ENCODE measurements at places on chromosomes 5 and 9.

DNA sequence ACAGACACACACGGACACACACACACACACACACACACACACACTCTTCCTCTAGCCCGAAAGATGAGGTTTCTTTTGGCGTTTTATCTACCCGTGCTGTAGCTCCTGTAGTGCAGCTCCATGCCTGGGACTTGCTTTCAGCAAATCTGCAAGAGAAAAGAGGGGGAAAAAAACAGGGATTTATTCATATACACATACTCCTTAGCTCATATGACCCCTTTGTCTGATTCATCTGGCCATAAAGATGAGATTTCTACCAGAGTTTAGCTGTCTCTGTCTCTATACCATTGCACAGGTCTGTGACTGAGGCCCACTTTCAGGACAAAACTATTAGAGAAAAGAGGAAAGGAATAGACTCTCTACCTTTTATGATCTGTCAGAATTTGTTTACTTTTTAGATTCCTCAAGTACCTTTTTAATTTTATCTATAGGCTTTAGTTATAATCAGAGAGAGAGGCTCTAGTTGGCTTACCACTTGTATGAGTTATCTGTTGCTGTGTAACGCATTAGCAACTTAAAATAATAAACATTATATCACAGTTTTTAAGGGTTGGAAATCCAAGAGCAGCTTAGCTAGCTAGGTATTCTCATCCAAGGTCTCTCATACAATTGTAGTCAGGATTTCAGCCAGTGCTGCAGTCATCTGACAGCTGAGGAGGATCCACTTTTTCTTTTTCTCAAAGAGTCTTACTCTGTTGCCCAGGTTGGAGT, 14.7 kb downstream of the SNX2 start:
- no peak for DNase-seq

- DNase-seq, result no peak
These were observed 136.2 kb downstream of the DMXL1 start for GRCh38 chr5:119207105-119207504.

- DNase-seq, result no peak
These were observed 9.4 kb upstream of the RAD23B start for GRCh38 chr9:107273634-107274033.

- DNase-seq, result no peak
These were observed 161.9 kb downstream of the TRIO start for GRCh38 chr5:14305045-14305444.

GRCh38 chr5:134131165-134131564, 16.7 kb downstream of the TCF7 start:
- no peak for DNase-seq

DNA sequence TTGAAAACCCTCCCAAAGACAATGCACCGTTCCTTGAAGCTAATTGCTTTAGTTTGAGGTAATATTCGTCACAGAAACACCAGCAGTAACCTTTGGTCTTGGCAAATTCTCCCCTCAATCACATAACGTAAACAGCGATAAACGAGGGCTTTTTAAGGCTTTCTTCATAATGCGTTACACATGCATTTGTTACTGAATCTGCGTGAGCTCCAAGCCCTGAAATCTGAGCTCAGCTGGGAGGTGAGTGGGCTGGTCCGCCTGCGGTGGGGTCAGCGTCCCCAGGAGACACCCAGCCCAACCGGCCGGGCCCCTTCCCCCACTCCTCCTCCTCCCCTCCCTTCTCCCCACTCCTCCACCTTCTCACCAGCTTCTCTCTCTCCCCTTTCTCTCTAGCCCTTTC, 91.1 kb downstream of the BARX1 start:
- DNase-seq, result no peak

DNA sequence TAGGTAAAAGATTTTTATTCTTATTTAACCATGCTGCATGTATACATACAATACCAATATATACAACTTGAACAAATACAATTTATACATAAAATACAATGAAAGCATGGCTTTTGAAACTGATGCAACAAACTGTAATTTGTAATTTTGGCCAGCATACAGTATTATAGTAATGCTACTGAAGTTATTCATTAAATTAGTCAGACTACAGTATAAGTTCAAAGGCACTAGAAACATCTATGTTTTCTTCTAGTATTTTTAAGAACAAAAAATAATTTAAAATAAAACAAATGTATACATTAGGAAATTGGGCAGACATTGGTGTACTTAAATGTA, 18.8 kb downstream of the IL4 start:
- DNase-seq, result no peak

- DNase-seq, result no peak
These were observed 2.0 kb downstream of the MYO10 start for GRCh38 chr5:16934123-16934522.

DNA sequence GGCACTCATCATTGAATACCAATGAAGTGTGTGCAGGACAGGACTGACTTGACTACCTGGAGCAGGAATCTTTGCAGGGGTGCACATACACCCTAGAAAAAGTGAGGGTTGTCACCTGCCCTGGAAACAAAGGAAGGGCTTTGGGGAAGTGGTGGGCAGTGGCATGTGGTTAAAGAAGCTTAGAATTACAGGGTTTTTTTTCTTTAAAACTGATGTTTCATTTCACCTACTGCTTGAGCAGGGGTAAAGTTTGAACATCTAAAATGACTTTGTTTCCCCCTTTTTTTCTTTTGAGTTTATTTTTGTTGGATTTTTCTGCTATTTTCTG, 2.0 kb upstream of the KDM3B start:
- no peak for DNase-seq

DNA sequence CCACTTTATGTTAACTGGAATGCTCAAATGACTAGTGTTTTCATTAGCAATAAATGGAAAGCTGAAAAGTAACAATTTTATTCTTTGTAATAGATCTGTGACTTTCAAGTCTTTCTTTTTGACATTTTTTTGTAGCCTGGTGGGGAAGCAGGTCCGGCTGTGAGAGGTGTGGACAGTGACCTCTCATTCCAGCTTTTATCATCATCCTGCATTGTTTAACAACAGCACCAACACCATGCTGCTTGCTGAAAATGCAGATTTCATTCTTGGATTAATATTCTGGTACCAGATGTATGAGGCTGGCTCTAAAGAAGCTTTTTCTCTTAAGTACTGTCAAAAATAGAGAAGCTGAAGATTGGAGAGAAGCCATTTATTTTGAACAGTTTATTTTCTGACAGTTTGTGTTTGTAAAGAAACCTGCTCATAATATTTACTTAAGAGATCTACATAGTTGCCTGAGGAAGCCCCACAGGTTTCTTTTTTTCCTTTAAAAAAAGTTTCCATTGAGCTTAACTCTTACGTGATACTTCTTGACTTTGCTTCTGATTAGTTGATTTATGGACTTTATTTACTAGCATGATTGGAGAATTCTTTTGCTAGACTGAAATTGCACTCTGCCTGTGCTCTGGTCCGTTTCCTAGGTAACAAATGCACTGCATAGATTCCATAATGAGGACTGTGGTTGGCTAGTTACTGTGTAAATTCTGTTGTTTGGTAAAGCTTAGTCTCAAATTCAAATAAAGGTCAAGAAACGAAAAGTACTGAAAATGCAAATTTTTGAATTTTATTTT, 3.4 kb downstream of the KIAA1958 start:
- no peak for DNase-seq

GRCh38 chr9:121447321-121447834, 52.3 kb downstream of the GGTA1 start:
- DNase-seq, result no peak

DNA sequence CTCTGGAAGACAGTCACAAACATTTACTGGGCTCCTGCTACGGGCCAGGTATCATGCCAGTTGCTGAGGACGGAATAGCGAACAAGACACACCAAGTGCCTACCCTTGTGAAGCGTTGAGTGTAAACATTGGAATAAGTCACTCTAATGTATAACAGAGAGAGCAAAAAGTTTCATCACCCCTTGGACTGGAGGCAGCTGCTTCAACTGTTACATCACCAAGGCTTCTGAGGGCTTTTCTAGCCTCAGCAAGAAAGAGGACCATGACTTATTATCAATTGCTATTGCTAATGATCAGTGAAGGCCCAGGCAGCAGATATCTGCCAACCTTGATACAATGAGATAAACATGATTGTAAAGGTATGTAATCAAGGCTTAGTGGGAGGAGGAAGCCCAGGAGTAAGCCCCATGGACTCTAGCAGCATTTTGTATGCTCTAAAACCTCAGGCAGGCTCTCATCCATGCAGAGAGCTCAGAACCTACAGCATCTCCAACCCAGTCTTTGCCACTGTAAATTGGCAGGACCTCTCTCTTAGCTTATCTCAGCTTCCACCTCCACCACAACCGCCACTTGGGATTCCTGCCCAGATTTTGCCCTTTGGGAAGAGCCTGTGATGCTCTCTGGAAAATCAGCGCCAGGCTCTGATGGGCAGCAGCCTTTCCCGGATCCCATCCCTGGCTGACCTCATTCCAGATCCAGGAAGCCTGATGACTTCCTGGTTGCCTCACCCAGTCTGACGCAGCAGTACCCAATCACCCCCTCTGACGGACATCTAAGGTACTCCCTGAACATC, 54.5 kb downstream of the ADAM19 start:
- DNase-seq, result no peak

GRCh38 chr5:73433272-73433981, 15.2 kb downstream of the FOXD1 start:
- DNase-seq, result no peak

DNA sequence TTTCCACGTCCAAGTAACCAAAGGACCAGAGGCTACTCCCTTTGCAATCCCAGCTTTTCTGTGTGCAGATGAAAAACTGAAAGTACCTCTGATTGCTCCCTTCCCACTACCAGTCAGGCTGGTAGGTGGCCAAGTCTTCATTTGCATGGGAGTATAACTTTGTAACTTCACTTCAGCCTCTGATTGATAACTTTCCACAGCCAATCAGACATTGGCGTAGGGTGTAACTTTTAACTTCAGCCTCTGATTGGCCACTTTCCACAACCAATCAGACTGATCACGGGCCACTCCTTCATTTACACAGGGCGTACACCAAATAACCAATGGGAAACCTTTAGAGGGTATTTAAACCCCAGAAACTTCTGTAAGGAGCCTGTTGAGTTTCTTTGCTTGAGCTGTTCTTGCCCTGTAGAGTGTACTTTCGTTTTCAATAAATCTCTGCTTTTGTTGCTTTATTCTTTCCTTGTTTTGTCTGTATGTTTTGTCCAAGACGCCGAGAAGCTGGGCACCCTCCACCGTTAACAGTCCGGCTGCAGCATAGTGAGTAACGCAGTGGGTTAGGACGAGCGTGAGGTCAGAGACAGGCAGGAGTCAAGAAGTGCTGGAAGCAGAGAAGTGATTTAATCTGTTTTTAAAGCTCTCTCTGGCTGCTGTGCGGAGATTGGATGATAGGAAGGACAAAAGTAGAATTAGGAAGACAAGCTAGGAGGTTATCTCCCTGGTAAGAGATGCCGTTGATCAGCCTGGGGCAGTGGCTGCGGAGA, 3.5 kb upstream of the EXOSC2 start:
- no peak for DNase-seq

DNA sequence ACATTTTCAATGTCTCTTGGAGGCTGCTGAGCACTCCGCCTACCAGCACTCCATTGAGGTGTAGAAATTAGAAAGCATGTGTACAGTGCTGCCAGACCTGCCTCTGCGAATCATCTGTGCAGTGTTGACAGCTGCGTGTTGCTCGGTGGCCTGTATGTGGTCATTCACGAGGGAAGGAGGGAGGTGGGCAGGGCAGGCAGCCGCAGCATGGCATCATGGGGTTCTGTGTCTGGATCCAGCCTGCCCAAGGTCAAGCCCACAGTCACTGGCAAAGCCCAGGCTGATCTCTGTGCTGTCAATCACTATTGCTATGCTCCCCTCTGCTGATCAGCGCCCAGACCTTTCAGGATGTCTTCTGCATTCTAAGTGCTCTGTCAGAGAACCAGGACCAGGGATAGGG, 8.0 kb upstream of the PDZD2 start:
- no peak for DNase-seq

DNA sequence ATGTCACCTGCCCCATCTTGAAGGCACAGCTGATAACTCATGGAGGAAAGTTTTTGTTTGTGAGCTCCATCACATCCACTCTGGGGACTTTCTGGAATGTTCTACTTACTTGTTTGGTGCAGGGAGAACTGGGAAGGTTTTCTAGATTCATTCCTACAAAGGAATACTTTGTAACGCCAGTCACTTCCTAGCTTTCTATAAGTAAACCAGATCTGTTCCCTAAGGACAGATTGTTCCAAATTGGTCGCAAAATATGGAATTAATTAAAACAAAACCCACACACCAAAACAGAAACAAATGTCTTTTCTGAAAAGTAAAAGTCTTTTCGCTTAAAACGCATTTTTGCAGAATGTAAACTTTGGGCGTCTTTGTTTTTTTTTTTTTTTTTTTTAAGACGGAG, 167.6 kb downstream of the PDZD2 start:
- no peak for DNase-seq

DNA sequence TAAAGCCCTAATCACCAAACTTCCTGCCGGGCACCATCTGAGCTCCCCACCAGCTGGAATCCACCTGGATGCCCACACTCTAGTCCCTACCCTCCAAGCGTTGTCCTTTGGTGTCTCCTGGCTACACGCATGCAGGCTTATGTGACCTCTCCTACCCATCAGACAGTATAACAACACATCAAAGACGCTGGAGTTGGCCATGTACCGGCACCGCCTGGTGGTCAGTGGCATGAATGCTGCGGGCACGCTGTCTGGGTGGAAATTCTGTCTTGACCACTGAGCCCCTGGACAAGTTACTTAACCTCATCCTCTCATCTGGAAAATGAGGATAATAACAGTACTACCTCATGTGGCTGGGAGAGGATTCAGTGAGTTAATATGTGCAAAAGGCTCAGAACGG, 23.4 kb upstream of the CORO2A start:
- no peak for DNase-seq

GRCh38 chr5:35046774-35047173, 975 bp downstream of the AGXT2 start:
- DNase-seq, result no peak

- DNase-seq, result no peak
These were observed 33.1 kb downstream of the SCGB3A1 start for GRCh38 chr5:180558232-180558631.

GRCh38 chr5:133829786-133830185, 138.6 kb downstream of the C5orf15 start:
- DNase-seq, result no peak

DNA sequence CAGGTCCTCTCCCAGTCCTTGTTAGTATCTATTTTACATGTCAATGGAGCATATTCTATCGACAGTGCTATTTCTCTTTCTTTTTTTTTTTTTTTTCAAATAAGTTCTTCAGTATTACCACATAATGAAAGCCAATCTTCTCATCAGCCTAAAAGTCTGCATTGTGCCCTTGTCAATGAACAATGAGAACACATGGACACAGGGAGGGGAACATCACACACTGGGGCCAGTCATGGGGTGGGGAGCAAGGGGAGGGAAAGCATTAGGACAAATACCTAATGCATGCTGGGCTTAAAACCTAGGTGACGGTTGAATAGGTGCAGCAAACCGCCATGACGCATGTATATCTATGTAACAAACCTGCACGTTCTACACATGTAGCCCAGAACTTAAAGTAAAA, 47.7 kb upstream of the TEX48 start:
- no peak for DNase-seq

- DNase-seq, result no peak
These were observed 1035.3 kb downstream of the CDH12 start for GRCh38 chr5:21817668-21818369.

- DNase-seq, result no peak
These were observed 18.9 kb downstream of the KIF24 start for GRCh38 chr9:34310215-34310614.

Measured in stimulated activated CD8-positive, alpha-beta memory T cell treated with anti-CD3 and anti-CD28 coated beads, Interleukin-2, amount 100 ng/mL, for 1 hour (primary cell).